Prostate gland (tissue), 2 donors: ENCODE measurements at places on chromosomes 3 and 15.

DNA sequence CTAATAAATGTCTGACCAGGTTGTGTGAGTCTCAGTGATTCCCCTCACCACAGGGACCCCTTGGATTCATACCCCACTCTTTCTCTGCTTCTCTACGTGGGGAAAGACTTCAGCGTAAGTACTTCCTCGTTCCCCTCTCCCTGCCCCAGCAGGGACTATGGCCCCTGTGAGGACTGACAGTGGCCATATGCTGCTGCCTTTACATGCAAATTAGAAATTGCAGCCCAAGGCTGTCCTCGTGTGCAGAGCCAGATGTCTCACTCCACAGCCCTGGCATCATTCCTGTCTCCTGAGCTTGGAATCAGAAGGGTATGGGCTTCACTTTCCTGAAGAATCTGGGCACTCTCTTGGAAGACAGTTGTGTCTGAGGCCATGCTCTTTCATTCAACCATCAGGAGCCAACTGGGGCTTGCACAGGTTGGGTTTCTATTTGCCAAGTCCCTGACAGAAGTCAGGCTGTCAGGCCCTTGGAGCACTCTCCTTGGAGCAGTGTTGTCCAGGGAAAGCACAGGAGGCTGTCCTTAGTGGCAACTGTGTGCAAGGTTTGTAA lies 30.5 kb upstream of the IQCF2 start:
- no peak overlapping the region for H3K27ac ChIP-seq
- no peak overlapping the region for H3K4me3 ChIP-seq
- no peaks in the 10 kb centered on the region for H3K27me3 ChIP-seq

GRCh38 chr3:181518222-181518621 lies 193.5 kb upstream of the SOX2 start:
- DNase-seq, result no peak
- H3K4me1 ChIP-seq, result no peaks in the 10 kb centered on the region
- H3K27ac ChIP-seq, result no peak overlapping the region
- H3K4me3 ChIP-seq, result no peak overlapping the region

DNA sequence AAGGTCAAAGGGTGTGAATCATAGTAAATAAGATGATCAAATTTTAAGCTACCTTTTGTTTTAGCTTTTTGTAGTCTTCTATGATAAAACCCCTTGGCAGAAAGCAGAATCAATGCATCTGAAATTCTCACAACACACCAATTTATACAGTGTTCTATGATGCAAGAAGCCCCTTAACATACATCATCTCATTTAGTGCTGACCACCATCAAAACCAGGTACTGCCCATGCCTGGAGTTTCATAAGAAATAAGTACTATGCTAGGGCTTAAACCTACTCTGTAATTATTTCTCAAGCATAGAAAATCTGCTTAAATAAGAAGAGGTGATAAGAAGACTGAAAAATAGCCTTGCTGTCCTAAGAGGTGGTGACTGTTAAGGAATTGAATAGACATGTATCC lies 67.6 kb downstream of the NBEAL2 start:
- no peaks in the 10 kb centered on the region for H3K27me3 ChIP-seq
- no peak overlapping the region for H3K4me3 ChIP-seq
- H3K4me1 ChIP-seq, result no peaks in the 10 kb centered on the region
- no peaks in the 10 kb centered on the region for H3K36me3 ChIP-seq
- no peak for DNase-seq

- no peaks in the 10 kb centered on the region for H3K36me3 ChIP-seq
- DNase-seq, result no peak
- no peak overlapping the region for H3K27ac ChIP-seq
- H3K4me3 ChIP-seq, result no peak overlapping the region
- no peaks in the 10 kb centered on the region for H3K27me3 ChIP-seq
These were observed 36.8 kb upstream of the TIPARP start for GRCh38 chr3:156637480-156638022.

- no peak for DNase-seq
- H3K27ac ChIP-seq, result no peak overlapping the region
- no peaks in the 10 kb centered on the region for H3K4me1 ChIP-seq
- H3K27me3 ChIP-seq, result no peaks in the 10 kb centered on the region
- no peak overlapping the region for H3K4me3 ChIP-seq
These were observed 10.2 kb upstream of the ITPKA start for GRCh38 chr15:41483519-41483918.

DNA sequence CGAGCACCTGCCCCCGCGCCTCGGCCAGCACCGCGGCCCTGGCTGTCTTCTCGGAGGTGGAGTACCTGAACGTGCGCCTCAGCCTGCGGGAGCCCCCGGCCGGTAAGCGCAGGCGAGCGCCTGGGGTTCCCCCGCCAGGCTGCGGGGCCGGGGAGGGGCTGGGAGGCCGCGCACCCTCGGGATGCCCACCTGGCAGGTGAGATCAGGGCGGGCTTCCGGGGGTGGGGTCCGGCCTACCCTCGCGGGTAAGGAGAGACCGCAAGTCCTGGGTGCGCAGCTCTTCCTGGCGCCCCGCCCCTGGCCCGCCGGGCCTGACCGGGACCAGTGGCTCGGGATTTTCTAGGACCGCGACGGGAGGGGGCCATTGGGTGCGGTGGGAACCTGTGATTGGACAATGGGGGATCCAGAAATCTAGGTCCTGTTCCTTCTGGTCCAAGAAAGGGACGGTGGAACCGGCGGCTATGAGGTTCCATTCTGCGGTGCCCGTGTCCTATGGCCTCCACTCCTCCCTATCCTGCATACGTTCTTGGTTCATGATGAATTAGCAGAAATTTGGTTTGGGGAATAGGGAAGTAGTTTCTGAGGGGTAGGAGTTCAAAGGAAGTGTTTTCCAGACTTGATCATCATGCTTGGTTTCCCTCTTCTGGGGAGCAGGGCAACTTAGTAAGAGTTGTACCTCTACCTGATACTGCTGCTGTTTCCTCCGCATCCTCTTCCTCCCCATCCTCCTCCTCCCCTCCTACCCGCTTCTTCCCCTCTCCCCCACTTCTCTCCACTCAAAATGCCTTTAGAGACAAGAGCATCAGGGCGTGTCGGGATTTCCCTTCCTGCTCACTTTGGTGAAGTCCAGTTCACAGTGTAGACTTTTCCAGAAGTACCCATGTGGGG lies 808 bp downstream of the ARRDC4 start:
- no peaks in the 10 kb centered on the region for H3K4me1 ChIP-seq
- H3K4me3 ChIP-seq, result peak overlapping the region; percentile 89
- H3K27ac ChIP-seq, result peak overlapping the region; percentile 61
- DNase-seq, result peak; percentile 18
- no peaks in the 10 kb centered on the region for H3K36me3 ChIP-seq
- no peaks in the 10 kb centered on the region for H3K27me3 ChIP-seq

DNA sequence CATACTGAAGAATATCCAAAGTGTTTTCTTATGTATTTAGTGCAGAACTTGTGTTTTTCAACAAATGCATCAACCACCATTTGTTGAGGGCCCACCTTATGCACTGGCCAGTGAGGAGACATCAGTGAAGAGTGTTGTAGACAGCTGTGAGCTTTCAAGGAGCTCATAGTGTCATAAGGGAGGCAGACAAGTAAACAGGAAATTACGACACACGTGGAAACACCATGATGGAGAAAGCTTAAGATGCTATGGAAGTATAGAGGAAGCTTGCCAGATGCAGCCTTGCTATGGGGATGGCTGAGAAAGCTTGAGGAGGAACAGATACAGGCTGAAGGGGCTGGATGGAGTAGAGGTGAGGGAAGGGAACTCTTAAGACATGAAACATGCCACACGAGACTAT lies 50.8 kb upstream of the PSMD6 start:
- no peak for DNase-seq
- no peaks in the 10 kb centered on the region for H3K27me3 ChIP-seq
- no peaks in the 10 kb centered on the region for H3K4me1 ChIP-seq
- H3K4me3 ChIP-seq, result no peak overlapping the region
- no peak overlapping the region for H3K27ac ChIP-seq

DNA sequence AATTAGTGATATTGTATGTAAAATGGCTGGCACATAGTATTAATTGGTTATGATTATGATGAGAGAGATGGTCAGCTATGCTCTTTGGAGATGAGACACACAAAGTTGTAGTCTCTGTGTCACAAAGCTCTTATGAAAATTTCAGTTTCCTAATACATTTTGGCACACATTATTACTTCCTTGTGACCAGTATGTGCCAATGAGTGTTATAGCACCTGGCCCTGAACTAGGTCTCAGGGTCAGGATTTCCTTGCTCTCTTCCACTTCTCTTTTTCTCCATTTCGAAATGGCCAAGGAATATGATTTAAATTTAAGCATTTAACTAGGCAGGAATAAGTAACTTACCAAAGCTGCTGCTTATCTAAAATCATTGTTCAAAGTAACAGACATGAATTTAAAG lies 28.0 kb downstream of the TIPARP start:
- H3K4me3 ChIP-seq, result no peak overlapping the region
- DNase-seq, result no peak
- no peak overlapping the region for H3K27ac ChIP-seq
